ENCODE measurements at places on chromosomes 6 and 20.
A peak's percentile ranks its signal among the peaks of the same experiment; 100 is the strongest.

DNA sequence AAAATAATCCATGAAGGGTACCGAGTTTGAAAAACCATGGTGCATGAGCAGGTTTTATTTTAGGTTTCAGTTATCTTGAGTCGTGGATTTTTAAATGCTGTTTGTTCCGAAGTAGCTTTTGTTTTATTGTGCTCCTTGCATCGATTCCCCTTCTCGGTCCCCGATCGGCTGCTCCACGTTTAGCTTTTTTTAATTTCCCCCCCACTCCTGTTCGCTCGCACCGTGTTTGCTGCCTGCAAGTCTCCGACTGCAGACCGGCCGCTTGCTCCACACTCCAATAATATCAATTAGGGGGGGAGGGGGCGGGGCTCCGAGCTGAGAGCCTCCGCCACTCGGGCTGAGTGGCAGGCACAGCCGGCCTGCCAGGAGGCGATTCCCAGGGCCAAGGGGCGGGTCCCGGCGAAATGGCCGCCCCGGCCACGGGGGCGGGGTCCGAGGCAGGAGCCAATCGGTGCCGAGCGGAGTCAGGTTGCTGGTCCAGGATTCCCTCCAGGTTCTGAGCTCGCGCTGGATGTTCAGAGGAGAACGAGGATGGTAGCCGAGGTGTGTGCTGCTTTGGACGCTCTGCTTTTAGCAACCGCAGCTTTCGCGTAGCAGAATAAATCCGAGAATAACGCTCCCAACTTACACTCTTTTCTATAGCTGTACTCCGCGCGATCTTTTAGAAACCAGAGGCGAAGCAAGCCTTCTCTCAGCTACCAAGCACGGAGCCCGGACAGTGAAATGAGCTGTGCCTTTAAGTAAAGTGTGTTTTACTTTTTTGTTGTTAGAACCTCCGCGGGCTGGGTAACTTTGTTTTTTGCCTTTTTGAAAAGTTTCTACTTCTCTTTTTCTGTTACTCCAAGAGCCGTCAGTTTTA, at the start of gene EPHA7:
Gene EPHA7 (minus strand): TSS at position 256 of the 859 bp plus-strand sequence. CDS start 218 bp downstream, at position 38.
- DNase-seq: peak; percentile 28

DNA sequence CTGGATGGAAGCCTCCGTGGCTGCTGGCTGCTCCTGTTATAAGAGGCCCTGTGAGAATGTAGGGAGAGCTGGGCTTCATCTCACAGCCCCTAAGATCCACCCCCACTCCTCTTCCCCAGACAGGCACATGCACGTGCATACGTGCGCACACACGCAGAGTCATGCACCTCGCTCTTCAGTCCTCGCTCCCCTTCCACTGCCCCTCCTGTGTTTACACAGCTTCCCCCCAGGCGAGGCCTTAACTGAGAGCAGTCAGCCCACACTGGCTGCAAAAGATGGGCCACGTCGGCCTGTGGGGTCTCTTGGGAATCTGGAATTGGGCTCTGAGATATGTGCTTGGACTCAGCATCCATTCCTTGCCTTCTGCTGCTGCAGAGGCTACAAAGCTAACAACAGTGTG, 35.2 kb upstream of the MLN start:
- DNase-seq: no peak

GRCh38 chr6:3798055-3798919, 46.8 kb upstream of the PXDC1 start:
- peak; percentile 30 for DNase-seq

DNA sequence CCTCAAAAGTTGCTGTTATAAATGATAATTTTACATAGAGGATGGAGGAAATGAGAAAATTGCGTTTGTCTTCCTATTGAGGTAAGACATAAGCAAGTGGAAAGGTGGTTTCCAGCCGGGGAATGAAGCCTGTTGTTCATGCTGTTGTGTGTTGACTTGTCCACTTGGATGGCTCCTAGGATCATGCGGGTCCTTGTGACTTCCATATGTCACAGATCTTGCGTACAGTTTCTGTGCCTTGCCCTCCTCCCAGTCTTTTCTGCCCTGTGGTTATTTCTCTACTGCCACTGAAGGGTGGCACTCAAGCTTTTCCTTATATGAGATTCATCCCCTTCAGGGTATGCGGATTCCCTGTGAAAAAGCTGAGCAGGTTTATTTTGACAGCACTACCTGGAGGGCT, 116.6 kb downstream of the CARMIL1 start:
- DNase-seq: peak; percentile 26

- DNase-seq: no peak
These were observed 6.9 kb downstream of the NELFCD start for GRCh38 chr20:58987790-58988564.

- DNase-seq: no peak
These were observed 14.1 kb upstream of the CALHM6 start for GRCh38 chr6:116447052-116447451.

- peak; percentile 38 for DNase-seq
These were observed 119.7 kb upstream of the SLC2A12 start for GRCh38 chr6:134172020-134172705.

GRCh38 chr20:18165553-18165952, 27.9 kb downstream of the KAT14 start:
- no peak for DNase-seq

DNA sequence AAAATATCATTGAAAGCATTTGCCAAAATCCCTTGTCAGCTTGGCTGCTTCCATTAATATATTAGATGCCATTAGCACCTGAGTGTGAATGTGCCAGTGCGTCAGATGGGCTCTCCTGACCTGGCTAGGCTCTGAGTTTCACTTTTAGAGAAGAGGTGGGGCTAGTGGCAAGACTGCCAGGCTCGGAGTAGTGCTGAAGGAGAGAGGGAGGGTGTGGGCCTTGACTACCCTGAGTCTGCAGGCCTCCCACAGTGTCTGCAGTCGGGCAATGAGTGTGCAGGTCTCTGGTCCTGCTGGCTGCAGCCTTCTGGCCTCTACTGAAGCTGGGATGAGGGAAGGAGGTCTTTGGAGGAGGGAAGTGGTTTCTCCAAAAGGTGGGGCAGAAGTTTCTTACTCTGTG, 34.6 kb upstream of the PNPLA1 start:
- no peak for DNase-seq

DNA sequence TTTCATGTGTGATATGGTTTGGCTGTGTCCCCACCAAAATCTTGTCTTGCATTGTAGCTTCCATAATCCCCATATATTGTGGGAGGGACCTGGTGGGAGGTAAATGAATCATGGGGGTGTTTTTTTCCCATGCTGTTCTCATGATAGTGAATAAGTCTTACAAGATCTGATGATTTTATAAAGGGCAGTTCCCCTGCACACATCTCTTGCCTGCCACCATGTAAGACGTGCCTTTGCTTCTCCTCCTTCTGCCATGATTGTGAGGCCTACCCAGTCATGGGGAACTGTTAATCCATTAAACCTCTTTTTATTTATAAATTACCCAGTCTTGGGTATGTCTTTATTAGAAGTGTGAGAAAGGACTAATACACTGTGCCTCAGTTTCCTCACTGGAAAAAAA, 4.2 kb upstream of the IL22RA2 start:
- peak; percentile 27 for DNase-seq

- no peak for DNase-seq
These were observed 40.3 kb downstream of the MAP3K4 start for GRCh38 chr6:161031721-161032495.

- no peak for DNase-seq
These were observed 384.7 kb upstream of the ID4 start for GRCh38 chr6:19452495-19452894.

DNA sequence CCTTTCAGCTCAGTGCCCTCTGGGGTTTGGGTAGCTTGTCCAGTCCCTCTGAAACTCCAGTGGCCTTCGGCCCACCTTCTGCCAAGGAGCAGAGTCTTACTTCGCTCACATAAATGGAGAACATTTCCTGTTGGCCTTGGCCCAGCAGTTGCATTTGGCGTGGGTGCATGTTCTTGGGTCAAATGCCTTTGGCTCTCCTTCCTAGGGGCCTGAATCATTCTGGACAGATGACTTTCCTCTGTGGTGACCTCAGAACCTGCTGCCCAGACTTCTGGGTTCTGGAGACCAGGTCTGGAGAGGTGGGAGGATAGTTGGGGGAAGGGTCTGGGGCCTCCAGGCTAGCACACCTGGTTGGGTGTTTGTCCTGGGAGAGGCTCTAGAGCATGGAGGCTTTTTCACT, 29.3 kb downstream of the BCAS4 start:
- DNase-seq: no peak

DNA sequence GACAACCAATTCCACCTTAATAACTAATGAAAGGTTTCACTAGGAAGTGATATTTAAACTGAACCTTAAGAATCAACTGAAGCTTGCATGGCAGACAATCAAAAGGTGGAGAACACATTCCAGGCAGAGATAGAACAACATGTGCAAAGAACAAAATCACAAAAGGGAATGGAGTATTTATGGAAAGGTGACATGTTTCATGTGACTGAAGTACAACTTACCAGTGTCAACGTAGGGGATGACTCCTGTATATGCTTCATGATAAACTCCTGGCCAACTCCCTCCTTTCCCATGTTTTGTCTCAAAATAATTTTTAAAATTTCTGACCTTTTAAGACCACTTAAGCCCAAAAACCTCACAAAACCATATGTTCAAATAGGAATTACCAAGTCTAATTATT, 6.6 kb downstream of the PLN start:
- no peak for DNase-seq
